ENCODE measurements at places on chromosomes 2 and 18. TPM values are rescaled to one million over a fixed set of nuclear protein-coding genes. Genes with fewer than 3 reads are reported as not detected.

DNA sequence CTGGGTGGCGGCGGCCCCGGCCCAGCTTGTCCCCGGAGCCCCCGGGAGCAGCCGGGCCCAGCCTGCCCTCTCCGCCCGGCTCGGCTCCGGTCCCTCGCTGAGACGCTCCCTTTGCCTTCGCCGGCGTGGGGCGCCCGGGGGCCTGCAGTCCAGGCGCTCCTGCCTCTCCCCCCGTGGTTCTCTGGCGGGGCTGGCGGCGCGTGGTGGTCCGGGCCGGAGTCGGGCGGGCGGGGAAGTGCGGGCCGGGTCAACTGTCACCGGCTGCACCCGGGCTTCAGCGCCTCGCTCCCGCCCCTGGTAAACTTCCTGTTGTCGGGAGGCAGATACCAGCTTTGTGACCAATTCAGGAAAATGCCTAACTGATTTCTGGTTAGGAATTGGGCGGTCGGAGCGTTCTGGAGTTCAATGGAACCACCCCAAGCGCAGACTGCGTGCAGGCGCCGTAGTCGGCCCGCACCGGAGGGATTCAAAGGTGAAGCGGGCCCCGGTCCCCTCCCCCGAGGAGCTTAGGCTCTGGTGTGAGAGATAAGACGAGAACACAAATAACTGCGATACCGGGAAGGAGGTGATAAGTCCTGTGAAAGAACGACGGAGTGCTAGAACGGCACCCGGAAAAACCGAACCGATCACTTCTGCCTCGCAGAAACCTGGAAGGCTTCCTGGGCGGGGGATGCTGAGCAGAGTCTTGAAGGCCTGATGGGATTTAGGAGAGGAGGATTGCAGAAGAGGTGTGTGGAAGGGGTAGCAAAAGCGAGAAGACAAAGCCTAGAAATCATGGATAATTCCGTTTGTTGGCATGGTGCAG lies 891 bp downstream of the CAB39 start:
- no peak for DNase-seq

GRCh38 chr2:74000666-74001065 lies 16.0 kb downstream of the TET3 start:
- DNase-seq: no peak

DNA sequence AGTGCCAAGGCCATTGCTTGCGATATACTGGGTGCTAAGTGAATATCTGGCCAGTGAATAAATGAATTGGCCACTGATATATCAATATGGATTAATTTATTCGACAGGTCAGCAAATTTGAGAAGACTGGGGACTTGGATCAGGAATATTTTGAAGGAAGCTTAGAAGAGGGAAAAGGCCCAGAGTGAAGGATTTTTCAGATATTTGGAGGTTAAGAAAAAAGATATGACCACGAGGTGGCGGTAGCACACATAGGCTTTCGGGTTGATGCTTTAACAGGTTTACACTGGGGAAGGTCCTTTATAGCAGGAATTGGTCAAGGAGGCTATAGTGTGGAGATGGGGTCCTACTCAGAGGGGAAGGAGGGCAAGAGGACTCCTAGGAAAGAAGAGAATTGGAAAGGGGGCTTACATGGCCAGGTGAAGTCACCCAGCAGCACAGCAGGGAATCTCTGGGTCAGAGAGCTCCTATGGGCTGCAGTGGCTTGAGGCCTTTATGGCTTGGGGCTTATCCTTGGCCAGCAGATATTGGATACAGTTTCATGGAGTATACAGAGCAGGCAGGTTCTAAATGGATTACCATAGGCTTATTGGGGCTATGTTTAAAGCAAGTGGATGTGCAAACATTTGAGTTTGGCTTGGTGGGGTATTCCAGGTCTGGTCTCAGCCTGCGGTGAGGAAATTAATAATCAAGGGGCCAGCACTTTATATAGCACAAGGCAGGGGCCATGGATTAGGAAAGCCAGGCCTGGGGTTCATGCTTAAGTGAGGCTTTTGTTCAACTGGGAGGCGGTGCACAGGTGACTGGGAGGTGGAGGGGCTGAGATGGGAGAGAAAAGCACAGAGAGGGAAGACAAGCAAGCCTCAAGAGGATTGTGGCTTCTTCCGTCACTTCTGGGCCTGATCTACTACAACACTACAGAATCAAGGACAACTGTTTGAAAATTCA lies 9.7 kb downstream of the IL1RN start:
- peak; percentile 41 for DNase-seq

The DUSP2 gene
- 0.17 TPM for total RNA-seq

The CNDP1 gene
- 0.05 TPM for total RNA-seq

The RAB17 gene
- total RNA-seq: 11.9 TPM

The SERPINB11 gene
- not detected for total RNA-seq

The MDH1B gene
- 3.7 TPM for total RNA-seq
